ENCODE measurements at places on chromosomes 11 and 22. TPM values are rescaled to one million over a fixed set of nuclear protein-coding genes. Genes with fewer than 3 reads are reported as not detected.

GRCh38 chr11:14980854-14981253 is 8.7 kb upstream of the CALCA start:
- H3K4me1 ChIP-seq = no peaks in the 10 kb centered on the region
- H3K27me3 ChIP-seq = peaks cover 19% of the 10 kb centered on the region
- H3K27ac ChIP-seq = no peak overlapping the region
- no peaks in the 10 kb centered on the region for H3K36me3 ChIP-seq
- no peak for DNase-seq
- H3K4me3 ChIP-seq = no peak overlapping the region

DNA sequence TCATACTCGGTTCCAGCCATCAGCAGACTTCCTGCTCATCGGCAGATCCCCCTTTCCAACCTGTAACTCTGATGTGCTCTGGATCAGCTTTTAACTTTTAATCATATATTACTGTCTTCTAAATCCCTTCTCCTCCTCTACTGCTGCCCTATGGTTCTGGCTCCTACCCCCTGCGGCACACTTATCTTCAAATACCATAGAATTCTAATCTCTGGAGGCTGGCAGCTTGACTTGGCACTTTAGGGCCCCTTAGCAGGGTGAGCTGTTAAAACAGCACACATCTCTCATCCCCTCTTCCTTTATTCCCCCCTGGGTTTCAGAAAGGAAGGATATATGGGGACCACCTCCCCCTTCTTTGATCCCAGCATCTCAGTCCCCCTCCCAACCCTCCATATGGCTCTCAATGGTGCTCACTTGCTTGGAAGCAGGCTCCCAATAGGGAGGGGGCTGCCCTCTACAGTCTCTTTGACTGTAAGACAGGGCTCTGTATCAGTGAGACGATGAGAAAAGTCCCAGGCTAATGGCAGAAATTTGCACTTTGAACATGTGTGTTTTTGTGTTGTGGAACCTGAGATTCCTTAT is 4.4 kb upstream of the CNTF start:
- no peak for DNase-seq
- H3K27me3 ChIP-seq = no peaks in the 10 kb centered on the region
- H3K4me3 ChIP-seq = no peak overlapping the region
- H3K27ac ChIP-seq = no peak overlapping the region
- no peaks in the 10 kb centered on the region for H3K4me1 ChIP-seq

DNA sequence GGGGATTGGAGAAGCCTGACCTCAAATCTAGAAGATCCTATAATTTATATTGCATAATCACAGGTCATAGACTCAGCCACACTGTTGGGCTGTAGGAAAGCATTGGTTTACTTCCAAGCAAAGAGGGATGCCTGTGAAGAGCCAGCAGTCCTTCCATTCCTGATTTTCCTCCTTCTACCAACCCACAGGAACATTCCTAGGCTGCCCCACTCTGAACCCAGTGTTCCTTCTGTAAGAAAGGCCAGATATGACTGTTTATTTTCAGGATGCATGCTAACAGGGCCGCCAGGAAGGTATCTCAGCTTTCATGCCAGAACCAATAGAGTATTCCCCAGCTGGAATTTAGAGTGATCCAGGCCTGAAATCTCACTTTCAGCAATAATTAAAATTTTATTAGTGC is 197.1 kb downstream of the ETS1 start:
- no peaks in the 10 kb centered on the region for H3K36me3 ChIP-seq
- no peak overlapping the region for H3K27ac ChIP-seq

DNA sequence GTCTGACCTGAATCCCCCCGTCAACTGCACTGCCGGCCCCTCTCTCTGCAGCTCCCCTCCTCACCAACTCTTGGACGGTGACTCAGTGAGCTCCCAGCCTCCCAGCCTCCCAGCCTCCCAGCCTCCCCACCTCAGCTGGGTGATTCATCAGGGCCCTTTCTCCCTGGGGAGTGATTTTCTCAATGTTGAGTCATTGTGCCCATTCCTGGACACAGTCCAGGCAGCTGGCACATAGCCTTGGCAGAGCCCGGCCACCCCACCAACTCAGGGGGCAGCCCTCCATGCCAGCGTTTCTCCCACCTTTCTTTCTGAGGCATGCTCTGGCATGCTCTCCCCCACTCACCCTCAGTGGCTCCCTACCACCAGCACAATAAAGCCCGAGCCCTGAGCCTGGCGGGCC is 30.7 kb downstream of the PDE2A start:
- no peaks in the 10 kb centered on the region for H3K36me3 ChIP-seq
- H3K27ac ChIP-seq = no peak overlapping the region
- no peak overlapping the region for H3K4me3 ChIP-seq
- peaks cover 67% of the 10 kb centered on the region for H3K27me3 ChIP-seq
- H3K4me1 ChIP-seq = no peaks in the 10 kb centered on the region
- no peak for DNase-seq

- H3K27me3 ChIP-seq = no peaks in the 10 kb centered on the region
- no peak overlapping the region for H3K27ac ChIP-seq
- H3K4me1 ChIP-seq = peaks cover 5% of the 10 kb centered on the region
- H3K4me3 ChIP-seq = no peak overlapping the region
Observed at GRCh38 chr11:47109727-47110246, 66.9 kb downstream of the ARFGAP2 start.

The C11orf91 gene
- not detected for total RNA-seq

DNA sequence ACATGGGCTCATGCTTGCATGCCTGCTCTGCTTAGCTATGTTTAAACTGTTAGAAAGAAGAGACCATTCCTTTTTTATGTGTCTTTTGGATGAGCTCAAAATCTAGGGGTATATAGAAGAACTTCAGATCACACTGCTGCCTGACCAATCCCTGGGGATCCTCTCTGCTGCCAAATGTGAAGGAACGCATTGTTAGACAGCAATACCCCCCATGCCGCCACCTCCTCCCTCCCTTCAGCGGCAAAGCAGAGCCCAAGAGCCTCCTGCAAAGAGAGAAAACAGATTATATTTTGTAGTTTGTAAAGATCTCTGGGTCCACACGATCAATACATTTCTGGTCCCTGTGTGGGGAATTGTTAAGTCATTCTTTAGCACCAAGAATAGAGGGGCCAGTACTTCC is 677.6 kb downstream of the NTM start:
- no peaks in the 10 kb centered on the region for H3K36me3 ChIP-seq
- H3K4me3 ChIP-seq = no peak overlapping the region
- no peak for DNase-seq
- no peak overlapping the region for H3K27ac ChIP-seq

DNA sequence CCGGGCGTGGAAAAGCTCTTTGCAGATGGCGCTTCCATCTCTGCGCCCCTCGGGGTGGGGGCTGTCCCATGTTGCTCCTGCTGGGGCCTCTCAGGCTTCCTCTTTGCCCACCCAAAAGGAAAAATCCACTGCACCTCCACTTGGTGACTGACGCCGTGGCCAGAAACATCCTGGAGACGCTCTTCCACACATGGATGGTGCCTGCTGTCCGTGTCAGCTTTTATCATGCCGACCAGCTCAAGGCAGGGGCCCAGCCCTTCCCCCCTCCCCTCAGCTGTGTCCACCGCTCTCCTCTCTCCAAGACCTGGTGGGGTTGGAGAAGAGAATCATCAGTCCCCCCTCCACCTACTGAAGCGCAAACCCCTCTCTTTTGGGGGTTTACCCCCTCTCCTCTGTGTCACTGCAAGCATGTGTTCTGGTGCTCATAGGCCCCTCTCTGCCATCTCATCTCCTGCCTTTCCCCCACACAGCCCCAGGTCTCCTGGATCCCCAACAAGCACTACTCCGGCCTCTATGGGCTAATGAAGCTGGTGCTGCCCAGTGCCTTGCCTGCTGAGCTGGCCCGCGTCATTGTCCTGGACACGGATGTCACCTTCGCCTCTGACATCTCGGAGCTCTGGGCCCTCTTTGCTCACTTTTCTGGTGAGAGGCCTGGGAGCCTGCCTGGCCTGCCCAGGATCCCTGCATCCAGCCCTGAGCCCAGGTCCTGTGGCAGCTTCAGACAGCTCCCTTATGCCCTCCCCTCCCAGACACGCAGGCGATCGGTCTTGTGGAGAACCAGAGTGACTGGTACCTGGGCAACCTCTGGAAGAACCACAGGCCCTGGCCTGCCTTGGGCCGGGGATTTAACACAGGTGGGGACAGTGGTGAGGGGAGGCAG is 1.8 kb downstream of the LARGE2 start:
- peaks cover 69% of the 10 kb centered on the region for H3K27me3 ChIP-seq
- H3K36me3 ChIP-seq = no peaks in the 10 kb centered on the region
- peaks cover 7% of the 10 kb centered on the region for H3K4me1 ChIP-seq
- H3K27ac ChIP-seq = no peak overlapping the region
- no peak for DNase-seq

The THYN1 gene
- 117 TPM for total RNA-seq

The OR52A1 gene
- not detected for total RNA-seq

The OR6T1 gene
- not detected for total RNA-seq

GRCh38 chr22:20273758-20274181 is 5.7 kb upstream of the RTN4R start:
- no peak overlapping the region for H3K27ac ChIP-seq
- peaks cover 3% of the 10 kb centered on the region for H3K4me1 ChIP-seq
- no peak for DNase-seq
- no peak overlapping the region for H3K4me3 ChIP-seq

- no peaks in the 10 kb centered on the region for H3K27me3 ChIP-seq
- no peak for DNase-seq
- H3K27ac ChIP-seq = no peak overlapping the region
- H3K4me1 ChIP-seq = no peaks in the 10 kb centered on the region
- H3K4me3 ChIP-seq = no peak overlapping the region
- no peaks in the 10 kb centered on the region for H3K36me3 ChIP-seq
Observed at GRCh38 chr11:40722179-40722795, 737.2 kb downstream of the LRRC4C start.

The UBQLNL gene
- 0.09 TPM for total RNA-seq

The LDHAL6A gene
- not detected for total RNA-seq

DNA sequence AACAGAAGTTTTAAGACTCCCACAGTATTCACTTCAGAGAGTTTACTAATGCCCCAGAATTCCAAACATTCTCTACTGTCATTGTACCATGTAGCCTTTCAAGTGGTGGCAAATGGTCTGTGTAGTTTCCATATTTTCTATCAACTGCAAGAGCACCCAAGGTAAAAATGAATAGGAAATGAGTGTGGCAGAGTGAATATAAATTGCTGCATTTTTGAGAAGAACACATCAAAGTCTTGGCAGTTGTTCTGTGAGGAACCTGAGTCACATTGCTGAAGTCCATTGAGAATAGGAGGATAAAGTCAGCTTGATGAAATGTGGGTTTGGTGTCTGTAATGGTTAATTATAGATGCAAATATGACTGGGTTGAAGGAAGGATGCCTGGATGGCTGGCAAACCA is 193.6 kb downstream of the AASDHPPT start:
- DNase-seq = no peak
- H3K36me3 ChIP-seq = no peaks in the 10 kb centered on the region
- no peak overlapping the region for H3K27ac ChIP-seq
- H3K27me3 ChIP-seq = no peaks in the 10 kb centered on the region
- no peak overlapping the region for H3K4me3 ChIP-seq

DNA sequence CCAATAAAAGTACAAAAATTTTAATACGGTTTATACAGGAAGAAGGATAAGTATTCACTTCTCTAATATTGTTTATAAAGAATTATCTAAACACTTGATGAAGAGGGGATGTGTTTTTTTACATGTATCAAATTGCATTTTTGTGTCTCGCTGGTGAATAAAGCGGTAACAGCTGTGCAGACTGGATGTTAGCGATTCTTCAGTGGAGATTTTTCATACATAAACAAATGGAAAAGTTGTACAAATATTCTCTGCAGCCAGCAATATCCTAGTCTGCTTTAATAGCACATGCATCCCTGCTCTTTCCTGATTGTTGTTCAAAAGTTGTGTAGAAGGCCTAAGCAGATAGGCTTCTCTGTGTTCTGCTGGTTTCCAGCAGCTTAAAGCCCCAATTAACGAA is 369.3 kb downstream of the SOX6 start:
- no peaks in the 10 kb centered on the region for H3K4me1 ChIP-seq
- no peaks in the 10 kb centered on the region for H3K27me3 ChIP-seq
- H3K4me3 ChIP-seq = no peak overlapping the region
- H3K36me3 ChIP-seq = no peaks in the 10 kb centered on the region
- H3K27ac ChIP-seq = no peak overlapping the region
- DNase-seq = no peak

GRCh38 chr11:65468874-65469333 is 29.9 kb upstream of the MALAT1 start:
- H3K27me3 ChIP-seq = no peaks in the 10 kb centered on the region
- H3K36me3 ChIP-seq = no peaks in the 10 kb centered on the region
- no peak for DNase-seq
- no peak overlapping the region for H3K27ac ChIP-seq
- peaks cover 13% of the 10 kb centered on the region for H3K4me1 ChIP-seq

- no peak overlapping the region for H3K4me3 ChIP-seq
- H3K27ac ChIP-seq = no peak overlapping the region
- no peaks in the 10 kb centered on the region for H3K4me1 ChIP-seq
- no peaks in the 10 kb centered on the region for H3K27me3 ChIP-seq
Observed at GRCh38 chr22:49735411-49735900, 92.2 kb downstream of the BRD1 start.

DNA sequence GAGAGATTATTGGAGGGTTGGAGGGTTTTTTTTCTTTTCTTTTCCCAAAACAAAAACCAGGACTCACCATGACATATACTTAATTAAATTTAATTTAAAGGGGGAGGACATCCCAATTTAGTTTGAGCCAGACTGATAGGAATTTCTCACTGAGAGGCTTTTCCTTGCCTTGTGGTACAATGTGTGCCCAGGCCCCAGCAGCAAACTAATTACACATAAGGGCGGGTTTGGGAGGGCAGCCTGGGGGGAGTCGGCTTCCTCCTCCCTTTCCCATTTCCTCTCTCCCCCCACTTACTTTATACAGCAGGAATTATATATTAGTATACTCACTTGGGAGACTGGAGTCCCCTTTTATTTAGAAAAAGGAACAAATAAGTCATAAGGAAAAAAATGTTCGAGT is 2.9 kb downstream of the TEAD1 start:
- no peak overlapping the region for H3K27ac ChIP-seq
- peaks cover 90% of the 10 kb centered on the region for H3K27me3 ChIP-seq
- H3K4me3 ChIP-seq = no peak overlapping the region

The GRIA4 gene
- under 0.01 TPM for total RNA-seq

- H3K4me3 ChIP-seq = no peak overlapping the region
- DNase-seq = no peak
- H3K4me1 ChIP-seq = no peaks in the 10 kb centered on the region
- no peaks in the 10 kb centered on the region for H3K36me3 ChIP-seq
- no peaks in the 10 kb centered on the region for H3K27me3 ChIP-seq
Observed at GRCh38 chr11:27770576-27770975, 70.3 kb upstream of the BDNF start.

The TYR gene
- not detected for total RNA-seq

- H3K27me3 ChIP-seq = no peaks in the 10 kb centered on the region
- peaks cover 18% of the 10 kb centered on the region for H3K4me1 ChIP-seq
- H3K36me3 ChIP-seq = no peaks in the 10 kb centered on the region
Observed at GRCh38 chr11:76770642-76771445, 12.3 kb upstream of the TSKU start.
